ENCODE measurements at places on chromosomes 7 and 10.

- no peak for DNase-seq
Observed at GRCh38 chr7:5586279-5586962, 162.8 kb upstream of the TNRC18 start.

DNA sequence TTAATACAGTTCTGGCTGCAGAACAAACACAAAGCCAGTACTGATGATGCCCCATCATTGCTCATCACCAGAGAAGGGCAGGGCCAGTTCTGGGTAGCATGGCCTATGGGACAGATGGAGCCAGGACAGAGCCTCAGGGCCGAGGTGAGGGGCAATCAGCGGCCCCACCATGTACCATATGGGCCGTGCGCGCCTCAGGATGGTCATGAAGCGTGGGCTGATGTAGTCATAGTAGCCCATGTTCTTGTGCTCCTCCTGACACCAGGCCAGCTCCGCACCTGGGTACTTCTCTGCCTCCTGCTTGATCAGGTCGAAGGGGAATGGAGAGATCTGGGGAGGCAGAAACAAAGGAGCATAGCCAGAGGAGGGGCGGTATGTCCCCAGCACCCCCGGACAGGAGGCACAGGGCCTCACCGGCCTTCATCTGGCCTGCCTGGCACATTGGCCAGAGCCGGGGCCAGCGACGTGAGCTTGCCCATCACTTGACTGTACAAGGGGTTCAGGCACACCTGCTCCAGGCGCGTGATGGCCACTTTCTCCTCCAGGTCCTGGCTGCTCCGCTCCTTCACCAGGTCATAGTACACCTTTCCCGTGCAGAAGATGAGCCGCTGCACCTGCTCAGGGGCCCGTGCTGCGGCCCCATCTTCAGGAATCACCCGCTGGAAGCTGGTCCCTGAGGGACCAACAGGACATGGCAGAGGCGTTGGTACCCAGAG lies 26.1 kb downstream of the OGDHL start:
- DNase-seq, result no peak

DNA sequence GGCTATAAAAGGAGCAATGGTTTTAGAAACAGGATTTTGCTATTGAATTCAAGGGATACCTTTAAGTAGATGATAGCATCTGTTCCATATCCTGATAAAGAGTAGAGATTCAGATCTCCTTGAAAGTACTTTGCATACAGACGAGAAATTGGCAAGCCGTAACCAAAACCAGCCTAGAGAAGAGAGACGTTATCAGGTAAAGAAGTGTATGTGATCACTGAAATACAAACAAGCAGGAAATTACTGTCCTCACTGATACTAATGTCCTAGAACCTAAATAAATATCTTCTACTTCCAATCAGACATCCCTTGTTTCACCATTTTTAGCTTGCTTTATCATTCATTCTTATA lies 9.4 kb downstream of the PDK4 start:
- DNase-seq, result no peak

- no peak for DNase-seq
Observed at GRCh38 chr10:1209355-1209979, 153.3 kb downstream of the WDR37 start.

DNA sequence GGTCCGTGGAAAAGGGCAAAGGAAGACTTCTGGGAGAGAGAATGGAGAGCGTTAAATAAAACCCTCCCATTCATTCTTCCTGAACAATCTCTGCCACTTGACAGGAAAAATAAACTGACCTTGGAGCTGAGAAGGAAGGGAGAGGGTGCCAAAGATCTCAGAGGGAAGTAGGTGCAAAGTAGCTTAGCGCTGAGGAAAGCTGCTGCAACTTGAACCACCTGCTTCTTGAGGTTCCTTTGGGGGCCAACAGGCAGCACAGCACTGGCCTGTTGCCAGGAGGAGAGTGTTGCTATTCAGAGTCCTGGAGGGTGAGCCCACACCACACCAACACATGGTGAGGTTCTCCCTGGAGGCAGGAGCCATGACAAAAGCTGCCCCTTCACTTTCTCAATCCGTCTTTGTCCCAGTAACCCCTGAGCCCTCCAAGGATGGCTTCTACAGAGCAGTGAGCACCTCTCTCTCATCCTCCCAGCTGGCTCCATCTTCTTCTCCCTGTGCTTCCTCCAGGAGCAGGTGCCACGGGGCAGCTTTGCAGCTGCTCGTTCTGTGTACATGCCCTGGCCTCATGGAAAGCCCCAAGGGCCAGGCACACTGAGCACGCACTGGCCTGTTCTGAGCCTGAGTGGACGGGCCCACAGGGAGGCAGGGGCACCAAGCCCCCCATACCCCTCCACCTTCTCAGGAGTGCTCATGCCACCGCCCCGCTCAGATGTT lies 101.3 kb downstream of the STRA8 start:
- no peak for DNase-seq

GRCh38 chr10:111186358-111186757 lies 109.5 kb downstream of the ADRA2A start:
- no peak for DNase-seq

DNA sequence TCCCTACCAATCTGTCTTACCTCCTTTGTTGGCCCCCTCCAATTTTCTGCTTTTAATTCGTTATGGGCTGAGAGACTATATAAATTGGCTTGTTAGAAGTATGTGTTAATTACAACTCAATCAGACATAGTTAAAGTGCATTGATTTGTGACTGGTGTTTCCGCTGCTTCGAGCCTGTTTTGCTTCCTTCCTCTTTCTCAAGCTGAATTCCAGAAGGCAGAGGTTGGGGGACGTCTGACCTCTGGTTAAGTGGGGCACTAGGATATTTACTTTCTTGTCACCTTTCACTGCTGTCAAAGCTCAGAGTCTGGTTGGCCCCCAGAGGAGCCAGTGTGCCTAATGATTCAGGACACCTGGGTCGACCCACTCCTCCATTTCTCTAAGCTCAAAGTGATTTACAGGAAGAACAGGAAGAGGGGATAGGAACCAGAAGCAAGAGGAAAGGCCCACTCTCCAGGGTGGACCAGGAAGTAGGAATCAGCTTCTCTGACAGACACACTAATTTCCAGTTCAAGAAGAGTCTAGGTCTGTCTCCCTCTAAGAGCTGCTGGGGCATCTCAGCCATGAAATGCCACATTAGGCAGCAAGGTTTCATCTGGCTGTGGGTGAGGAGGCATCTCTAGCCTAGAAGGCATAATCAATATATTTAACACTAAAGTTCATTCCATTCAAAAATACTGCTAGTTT lies 397.2 kb upstream of the NPVF start:
- DNase-seq, result no peak

DNA sequence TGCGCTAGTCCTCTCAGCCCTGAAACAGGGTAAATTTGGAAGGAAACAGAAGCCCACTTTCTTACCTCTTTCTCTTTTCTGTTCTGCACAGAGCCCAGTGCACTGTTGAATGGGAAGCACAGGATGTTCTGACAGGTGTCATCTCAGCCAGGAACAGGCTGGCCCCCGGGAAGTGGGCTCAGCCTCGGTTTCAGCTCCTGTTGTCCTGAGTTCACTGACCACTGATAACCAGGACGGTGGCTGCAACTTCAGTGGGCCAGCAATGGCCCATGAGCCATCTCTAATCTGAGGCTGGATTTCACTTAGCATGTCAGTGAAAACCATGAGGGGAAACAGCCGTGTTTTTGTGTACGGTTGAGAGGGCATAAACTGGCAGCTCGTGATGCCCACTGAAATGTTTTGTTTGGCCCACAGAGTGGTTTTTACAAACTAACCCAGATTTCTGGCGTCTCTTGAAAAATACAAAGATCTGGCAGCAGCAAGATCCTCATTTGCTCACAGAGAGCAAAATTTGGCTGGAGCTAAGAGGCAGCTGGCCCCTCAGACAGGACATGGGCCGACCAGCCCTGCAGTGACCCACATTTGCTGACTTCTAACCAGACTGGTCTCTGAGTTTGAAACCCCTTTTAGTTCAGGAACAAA lies 455.9 kb downstream of the PAXIP1 start:
- DNase-seq, result no peak

- no peak for DNase-seq
Observed at GRCh38 chr10:30868611-30869010, 163.1 kb downstream of the ZNF438 start.

DNA sequence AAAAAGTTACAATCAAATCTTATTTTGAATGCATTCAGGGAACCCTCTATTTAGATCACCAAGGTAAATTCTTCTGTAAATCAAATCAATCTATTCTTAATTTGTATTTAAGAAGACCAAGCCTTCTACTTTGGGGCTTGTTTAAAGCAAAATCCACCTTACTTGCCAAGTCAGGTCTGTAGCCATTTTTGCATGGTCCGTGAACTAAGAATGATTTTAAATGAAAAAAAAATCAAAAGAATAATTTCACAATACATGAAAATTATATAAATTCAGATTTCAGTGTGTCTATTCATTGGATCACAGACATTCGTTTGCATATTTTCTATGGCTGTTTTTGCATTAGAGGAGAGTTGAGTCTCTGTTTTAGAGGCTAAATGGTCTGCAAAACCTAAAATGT lies 59.4 kb downstream of the SYPL1 start:
- no peak for DNase-seq

- DNase-seq, result no peak
Observed at GRCh38 chr10:98041352-98042043, 11.1 kb upstream of the CRTAC1 start.

- no peak for DNase-seq
Observed at GRCh38 chr10:17062955-17063484, 66.6 kb downstream of the CUBN start.

- no peak for DNase-seq
Observed at GRCh38 chr10:113278664-113279063, 274.2 kb upstream of the HABP2 start.

- DNase-seq, result no peak
Observed at GRCh38 chr7:54897891-54898290, 120.9 kb upstream of the EGFR start.

- DNase-seq, result no peak
Observed at GRCh38 chr7:125567686-125568085, 638.1 kb upstream of the POT1 start.

DNA sequence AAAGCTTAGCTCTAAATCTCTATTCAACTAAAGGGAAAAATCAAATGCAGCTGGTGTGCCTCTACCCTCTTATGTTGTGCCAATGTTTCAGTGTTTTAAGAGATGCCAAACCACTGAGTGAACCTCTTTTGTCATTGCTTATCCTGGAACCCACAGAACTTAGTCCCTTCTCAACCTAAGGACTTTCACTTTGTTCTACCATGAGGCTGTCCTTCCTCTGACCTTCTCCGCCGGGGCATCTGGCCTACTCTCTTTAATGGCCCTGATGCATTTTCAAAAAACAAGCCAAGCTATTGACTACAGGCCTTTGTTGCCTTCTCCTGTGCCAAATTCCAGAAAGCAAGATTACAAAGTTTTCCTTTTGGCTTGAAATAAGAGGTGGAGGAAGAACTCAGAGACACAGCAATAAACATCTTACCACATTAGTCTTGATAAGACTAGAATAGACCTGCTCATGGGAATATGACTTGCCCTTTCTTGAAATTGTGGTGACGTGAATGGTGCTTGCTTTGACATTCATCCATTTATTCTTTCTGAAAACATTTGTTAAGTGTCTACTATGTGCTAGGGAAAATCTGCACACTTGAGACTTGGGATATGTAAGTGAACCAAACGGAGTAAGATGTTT lies 253.2 kb upstream of the SMIM30 start:
- no peak for DNase-seq

- DNase-seq, result no peak
Observed at GRCh38 chr7:158533386-158534133, 54.1 kb downstream of the PTPRN2 start.

GRCh38 chr10:31340343-31340742 lies 21.3 kb downstream of the ZEB1 start:
- no peak for DNase-seq

GRCh38 chr7:36736899-36737211 lies 12.6 kb upstream of the AOAH start:
- no peak for DNase-seq

DNA sequence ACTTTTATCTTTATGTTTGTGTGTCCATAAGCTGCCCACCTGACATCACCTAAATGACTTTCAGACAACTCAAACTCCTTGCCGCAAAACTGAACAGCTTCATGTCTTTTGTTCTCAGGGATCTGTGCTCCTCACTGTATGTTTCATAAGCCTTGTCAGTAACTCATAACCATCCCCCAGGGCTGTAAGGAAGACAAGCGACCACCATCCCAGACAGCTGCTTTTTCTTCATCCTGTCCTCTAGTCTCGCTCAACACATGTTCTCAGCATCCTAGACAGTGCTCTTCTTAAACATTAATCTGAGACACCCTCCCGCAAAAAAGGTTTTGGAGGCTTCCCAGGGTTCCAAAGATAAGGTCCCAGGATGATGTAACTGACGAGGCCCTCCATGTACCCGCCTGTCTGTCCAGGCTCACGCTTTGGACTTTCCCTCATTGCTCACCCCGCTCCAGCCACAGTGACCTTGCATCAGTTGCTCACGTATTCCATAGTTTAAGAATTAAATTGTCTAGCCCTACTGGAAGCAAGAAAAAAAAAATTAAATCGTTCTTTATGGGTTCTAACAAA lies 69.8 kb downstream of the MAP3K8 start:
- DNase-seq, result no peak

DNA sequence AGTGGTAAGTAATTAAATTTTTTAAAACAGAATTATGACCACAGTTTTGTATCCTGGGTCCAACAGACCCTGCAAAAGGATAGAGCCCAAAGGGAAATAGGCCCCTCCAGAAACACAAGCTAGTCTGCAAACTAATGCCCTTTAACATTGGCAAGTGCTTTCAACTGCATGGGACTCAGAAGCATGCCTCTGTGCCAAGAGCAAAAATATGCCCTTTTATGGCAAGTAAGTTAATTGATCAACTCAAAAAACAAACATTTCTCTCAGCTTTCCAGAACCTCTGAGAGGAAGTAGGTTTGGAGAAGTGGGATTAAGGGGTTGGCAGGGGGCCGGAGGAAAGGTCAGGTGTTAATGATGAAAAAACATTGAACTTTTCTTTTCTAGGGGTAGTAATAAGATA lies 186.6 kb upstream of the PRSS1 start:
- DNase-seq, result no peak

DNA sequence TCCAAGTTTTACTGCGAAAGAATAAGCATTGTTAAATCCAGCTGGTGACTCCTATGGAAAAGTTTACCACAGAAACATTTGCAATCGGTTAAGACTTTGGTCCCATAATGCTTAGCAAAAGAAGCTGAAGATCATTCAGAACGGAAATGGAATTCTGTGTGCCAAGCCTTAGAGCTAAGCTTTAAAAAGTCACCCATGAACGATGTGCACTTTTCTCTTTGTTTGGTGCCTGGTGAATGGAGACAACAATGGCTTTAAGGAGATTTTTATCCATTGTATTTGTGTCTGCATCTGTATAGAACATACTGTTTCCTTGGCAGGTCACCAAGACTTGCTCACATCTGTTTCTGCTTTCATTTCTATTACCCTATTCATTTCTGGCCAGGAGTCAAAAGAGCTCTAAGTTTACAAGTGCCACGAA lies 26.3 kb upstream of the COL1A2 start:
- no peak for DNase-seq

GRCh38 chr10:117530791-117531190 lies 11.8 kb upstream of the EMX2 start:
- DNase-seq, result no peak

DNA sequence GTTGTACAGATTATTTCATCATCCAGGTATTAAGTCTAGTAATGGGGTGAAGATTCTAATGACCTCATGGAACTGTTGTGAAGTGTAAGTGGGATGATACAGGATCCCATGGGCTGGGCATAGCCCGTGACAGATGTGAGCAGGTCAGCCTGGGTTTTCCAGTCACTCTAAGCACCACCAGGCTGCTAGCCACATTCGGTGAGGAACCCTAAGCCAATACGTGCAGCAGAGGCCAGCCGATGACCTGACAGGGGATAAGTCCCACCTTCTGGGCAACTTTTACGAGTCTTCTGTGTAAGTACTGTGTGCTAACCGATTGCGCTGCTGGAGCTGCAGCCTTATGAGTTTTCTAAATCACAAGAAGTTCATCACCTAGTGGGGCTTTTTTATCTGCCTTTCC lies 7.3 kb downstream of the ZNF503 start:
- no peak for DNase-seq
